Colonic mucosa (tissue), 4 donors: ENCODE measurements at places on chromosomes 16 and 17. TPM values are rescaled to one million over a fixed set of nuclear protein-coding genes. Genes with fewer than 3 reads are reported as not detected.

Gene BRICD5
- 15.2 TPM for total RNA-seq

Gene EVPLL
- total RNA-seq = 0.25 TPM

GRCh38 chr16:28607116-28607623 is 2.7 kb downstream of the SULT1A1 start:
- peaks cover 10% of the 10 kb centered on the region for H3K4me1 ChIP-seq
- no peak overlapping the region for H3K4me3 ChIP-seq
- H3K27ac ChIP-seq = no peak overlapping the region
- DNase-seq = no peak
- H3K36me3 ChIP-seq = no peaks in the 10 kb centered on the region

GRCh38 chr16:52535076-52535475 is 11.9 kb downstream of the TOX3 start:
- H3K36me3 ChIP-seq = no peaks in the 10 kb centered on the region
- H3K4me3 ChIP-seq = no peak overlapping the region
- no peak overlapping the region for H3K27ac ChIP-seq

DNA sequence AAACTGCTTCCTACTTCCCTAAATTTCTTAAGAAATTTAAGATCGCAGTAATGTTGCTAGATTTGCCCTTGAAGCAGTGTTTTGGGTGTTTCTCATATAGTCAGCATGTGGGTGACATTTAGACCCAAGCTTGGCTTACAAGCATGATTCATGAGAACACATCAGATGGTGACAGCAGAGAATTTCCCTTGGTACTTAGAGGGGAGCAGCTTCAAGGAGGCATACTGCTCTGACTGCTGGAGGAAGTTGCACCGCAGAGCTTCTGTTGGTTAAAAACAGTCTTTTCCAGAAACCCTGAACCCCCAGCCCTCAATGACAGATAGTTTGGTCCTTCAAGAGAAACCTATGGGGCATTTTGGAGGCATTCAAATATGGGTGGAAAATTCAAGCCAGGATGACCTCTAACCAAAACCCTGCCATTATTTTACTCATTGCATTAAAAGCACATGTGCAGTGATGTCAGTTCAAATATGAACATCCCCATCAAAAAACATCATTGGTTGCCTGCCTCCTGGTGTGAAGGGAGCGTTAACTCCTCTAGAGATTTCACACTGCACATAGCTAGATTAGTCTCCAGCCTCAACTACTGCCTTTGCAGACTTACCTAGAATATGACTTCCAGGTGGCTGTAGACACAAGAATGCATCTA is 201.5 kb upstream of the CACNG5 start:
- H3K4me1 ChIP-seq = no peaks in the 10 kb centered on the region
- H3K36me3 ChIP-seq = no peaks in the 10 kb centered on the region
- H3K4me3 ChIP-seq = no peak overlapping the region

Gene NPIPB6
- 0.42 TPM for total RNA-seq

GRCh38 chr16:278863-279366 is 1.5 kb upstream of the ARHGDIG start:
- no peak overlapping the region for H3K4me3 ChIP-seq
- H3K27me3 ChIP-seq = peaks cover 39% of the 10 kb centered on the region
- H3K27ac ChIP-seq = no peak overlapping the region
- DNase-seq = no peak

Gene EPX
- total RNA-seq = not detected

DNA sequence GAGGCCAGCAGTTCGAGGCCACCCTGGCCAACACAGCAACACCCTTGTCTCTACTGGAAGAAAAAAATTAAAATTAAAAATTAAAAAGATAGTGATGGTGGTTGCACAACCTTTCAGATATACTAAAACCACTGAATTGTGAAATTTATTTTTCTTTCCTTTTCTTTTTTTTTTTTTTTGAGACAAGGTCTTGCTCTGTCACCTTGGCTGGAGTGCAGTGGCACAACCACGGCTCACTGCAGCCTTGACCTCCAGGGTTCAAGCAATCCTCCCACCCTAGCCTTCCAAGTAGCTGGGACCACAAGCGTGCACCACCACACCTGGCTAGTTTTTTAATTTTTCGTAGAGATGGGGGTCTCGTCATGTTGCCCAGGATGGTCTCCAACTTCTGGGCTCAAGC is 254.4 kb downstream of the SLC39A11 start:
- DNase-seq = no peak
- no peak overlapping the region for H3K27ac ChIP-seq

Gene AIPL1
- not detected for total RNA-seq

Gene CHTF18
- total RNA-seq = 111 TPM

Gene KRT39
- not detected for total RNA-seq

DNA sequence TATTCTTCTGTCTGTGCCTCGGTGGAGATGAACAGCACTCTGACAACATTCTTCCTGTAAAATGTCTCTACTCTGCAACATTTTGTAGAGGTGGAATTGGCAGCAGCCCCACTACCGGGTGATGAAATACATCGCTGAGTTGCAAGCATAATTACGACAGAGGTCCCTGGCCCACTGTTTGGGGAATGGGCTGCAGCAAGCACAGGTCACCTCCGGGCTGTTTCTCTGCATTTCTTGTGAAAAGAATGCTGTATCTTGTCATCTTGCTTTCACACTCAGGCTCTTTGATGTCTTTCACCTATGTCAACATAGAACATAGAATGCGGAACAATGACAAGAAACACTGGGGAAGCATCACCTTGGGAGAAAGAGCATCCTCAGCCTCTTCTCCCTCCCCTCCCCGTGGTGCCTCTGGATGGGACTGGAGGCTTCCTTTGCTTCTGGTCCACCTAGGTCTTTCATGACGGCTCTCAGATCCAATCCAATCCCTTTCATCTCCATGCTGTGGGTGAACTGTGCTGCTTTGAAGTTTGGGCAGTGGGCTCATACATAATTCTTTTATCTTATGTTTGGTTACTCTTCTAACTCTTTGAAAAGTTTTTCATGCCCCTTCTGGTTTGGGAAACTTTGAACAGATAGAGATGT is 265.0 kb downstream of the PHKB start:
- H3K27ac ChIP-seq = no peak overlapping the region
- H3K36me3 ChIP-seq = no peaks in the 10 kb centered on the region
- DNase-seq = no peak
